ENCODE measurements at places on chromosomes 11 and 22.

DNA sequence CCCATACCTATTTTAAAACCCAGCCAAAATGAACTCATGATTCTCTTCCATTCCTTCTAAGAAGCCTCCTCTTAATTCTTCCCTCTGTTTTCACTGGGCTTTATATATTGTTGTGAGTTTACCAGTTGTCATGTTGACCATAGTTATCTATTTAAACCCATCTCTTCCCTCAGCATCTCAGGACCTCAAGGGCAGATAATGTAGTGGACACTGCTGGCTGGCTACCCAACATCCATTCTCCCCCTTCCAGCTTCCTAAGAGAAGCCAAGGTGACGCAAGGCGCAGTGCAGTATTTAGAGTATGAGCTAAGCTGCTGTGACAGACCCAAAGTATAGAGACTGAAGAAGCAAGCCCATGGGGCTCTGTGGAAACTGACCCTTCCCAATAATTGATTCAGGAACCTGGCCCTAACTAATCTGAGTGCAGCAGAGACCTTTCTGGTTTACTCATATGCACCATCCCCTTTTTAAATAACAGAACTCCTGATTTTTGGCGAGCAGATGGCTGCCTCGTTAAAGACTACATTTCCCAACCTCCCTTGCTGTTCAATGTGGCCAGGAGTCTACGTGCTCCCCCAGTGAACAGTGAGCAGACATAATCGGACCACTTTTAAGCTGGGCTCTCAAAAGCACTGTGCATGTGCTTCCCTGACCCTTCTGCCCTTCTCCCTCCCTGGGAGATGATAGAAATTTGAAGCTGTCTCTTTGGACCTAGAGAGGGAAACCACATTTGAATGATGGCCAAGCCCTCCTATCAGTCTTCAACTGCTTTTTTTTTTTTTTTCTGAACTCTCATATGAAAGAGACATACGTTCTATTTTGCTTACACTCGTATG is 28.1 kb upstream of the CREB3L1 start:
- no peak for DNase-seq

DNA sequence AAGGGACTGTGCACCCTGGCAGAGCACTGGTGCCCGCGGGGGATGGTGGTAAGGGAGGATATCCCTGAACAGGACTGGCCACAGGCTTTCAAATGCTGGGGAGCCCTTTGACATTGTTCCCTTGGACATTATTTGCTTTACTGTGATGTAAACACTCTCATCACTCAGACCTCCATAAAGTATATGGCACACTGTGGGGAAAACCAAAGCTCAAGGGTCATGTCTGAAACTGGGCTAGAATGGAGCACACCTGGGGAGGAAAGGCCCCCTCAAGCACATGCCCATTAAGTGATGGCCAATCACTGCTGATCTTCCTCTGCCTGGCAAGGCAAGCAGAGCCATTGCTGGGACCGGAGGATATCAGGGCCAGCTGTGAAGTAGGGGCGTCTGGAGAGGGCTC is 60.9 kb upstream of the TENM4 start:
- no peak for DNase-seq

GRCh38 chr11:77705195-77705875 is 67.7 kb upstream of the CLNS1A start:
- DNase-seq, result no peak

DNA sequence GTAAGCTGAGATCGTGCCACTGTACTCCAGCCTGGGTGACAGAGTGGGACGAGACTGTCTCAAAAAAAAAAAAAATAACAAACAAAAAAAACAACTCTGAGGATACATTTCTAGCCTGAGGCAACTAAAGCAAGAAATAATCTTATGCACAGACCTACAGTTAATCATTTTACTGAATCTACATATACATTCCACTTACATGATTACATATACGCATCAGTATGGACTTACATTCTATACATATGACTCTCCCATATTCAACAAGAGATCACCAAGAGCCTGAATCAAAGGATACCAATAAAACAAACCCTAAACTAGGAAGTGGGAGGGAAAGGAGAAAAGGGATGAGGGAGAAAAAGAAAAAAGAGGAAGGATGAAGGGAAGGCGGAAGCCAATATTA is 1.1 kb downstream of the ALG8 start:
- no peak for DNase-seq

GRCh38 chr11:12469451-12469850 is 92.1 kb downstream of the PARVA start:
- no peak for DNase-seq

DNA sequence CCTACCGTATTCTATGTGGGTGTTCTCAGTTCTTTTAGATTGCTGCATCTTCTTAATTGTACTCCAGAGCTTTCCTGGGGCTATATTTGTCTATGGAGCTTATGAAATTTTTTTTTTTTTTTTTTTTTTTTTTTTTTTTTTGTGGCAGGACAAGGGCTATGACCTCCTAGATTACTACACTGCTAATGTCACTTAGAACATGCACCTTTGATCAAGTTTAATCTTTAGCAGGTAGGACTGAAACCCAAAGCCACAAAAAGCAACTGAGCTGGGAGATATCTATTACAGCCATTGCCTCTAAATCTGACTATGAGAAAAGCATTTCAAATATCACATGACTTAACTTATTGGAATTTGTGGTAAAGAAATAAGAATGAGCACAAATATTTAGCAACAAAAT is 21.7 kb upstream of the ABTB2 start:
- no peak for DNase-seq

- DNase-seq, result no peak
These were observed 1.1 kb upstream of the FBXO7 start for GRCh38 chr22:32473388-32473952.

DNA sequence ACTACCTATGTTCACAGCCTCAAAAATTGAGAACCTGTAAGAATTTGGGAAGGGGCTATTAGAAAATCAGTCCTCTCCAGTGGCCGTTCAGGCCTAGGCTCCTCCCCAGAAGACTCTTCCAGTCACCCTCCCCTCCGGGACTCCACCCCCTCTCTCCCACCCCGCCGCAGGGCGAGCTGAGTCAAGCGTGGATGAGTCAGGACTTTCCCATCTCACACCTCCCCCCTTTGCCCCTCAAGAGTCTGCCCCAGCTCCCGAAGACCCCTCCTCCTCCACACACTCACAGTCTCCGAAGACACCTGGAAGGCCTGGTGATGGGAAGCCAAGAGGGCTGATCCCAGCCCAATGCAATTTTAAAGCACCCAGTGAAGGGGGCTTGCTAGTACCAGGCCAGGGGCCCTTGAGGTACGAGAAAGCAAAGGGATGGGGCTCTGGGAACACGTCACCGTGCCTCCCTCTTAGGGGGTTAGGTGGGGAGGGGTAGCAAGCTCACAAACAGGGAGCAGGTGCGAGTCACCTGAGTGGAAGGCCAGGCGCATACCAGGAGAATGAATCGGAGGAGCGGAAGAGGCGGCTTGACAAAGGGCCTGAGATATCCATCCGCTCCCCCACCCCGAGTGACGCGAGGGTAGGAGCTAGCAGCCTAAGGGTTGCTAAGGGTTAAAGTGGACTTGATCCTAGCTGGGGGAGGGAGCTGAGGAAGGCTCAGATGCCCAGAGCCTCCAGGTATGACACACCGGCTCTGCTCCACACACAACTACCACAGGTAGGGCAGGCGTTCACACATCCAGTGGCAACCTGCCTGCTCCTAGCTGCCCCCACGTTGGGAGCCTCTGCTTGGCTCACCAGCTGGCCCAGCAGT is 13.6 kb downstream of the BCL9L start:
- DNase-seq, result no peak

- no peak for DNase-seq
These were observed 34.0 kb upstream of the TRPC6 start for GRCh38 chr11:101617735-101618332.

DNA sequence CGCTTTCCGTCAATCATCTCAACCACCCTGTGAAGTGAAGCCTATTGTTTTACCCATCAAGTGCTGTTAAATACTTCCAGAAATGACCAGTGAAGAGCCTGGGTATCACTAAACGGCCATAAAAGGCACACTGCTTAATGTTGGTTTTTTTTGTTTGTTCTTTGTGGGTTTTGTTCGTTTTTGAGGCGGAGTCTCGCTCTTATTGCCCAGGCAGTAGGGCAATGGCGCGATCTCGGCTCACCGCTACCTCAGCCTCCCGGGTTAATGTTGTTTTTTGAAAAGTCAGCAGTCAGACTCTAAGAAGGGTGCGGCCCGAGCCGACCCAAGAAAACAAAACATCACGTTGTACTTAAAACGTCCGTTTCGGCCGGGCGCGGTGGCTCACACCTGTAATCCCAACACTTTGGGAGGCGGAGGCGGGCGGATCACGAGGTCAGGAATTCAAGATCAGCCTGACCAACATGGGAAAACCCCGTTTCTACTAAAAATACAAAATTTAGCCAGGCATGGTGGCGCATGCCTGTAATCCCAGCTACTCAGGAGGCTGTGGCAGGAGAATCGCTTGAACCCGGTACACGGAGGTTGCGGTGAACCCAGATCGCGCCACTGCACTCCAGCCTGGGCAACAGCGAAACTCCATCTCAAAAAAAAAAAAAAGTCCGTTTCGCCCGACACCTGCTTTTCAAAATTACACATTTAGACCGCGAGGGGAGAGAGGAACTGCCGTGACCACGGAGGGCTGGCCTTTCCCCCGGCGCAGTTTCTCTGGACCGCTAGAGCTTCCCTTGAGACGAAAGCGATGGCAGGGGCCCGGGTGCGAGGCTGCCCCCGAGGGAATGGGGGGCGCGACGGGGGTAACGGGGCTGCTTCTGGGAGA is 714 bp downstream of the CD59 start:
- no peak for DNase-seq

GRCh38 chr11:122979103-122979814 is 2.4 kb downstream of the BSX start:
- no peak for DNase-seq

DNA sequence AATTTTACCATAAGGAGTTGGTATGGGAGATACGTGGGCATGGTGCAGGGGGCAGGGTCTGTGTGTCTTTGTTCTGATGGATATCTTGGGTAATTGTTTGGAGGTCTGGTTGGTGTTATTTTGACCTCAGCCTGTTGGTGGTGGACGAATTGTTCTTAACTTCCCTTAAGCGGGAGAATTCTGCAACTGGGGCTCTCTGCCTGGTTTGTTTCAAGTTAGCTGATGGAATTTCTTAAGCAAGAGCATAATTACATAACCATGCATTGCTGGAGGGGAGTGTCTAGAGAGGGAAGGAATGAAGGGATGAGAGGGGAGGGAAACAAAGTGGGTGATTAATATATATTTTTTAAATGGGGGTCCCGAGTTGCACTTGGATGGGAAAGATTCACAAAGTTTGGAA is 908.5 kb upstream of the RAG2 start:
- DNase-seq, result no peak

DNA sequence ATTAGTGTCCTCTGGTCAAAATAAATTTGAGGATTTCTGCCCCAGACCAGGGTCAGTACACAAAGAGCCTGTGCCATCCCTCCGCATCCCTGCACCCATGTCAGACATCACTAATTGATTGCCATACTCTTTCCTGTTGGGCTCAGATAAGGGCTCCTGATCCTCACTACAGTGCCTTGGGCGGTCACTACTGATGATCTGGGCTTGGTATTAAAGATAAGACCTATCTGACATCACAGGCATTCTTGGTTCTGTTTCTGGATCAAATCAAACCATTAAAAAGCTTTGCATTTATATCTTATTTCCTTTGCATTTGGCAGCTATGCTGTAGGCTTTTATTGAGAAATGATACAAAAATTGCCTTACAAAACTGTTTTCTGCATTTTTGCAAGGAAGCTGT is 103.5 kb upstream of the TENM4 start:
- no peak for DNase-seq

GRCh38 chr11:115741376-115742107 is 237.3 kb upstream of the CADM1 start:
- no peak for DNase-seq

DNA sequence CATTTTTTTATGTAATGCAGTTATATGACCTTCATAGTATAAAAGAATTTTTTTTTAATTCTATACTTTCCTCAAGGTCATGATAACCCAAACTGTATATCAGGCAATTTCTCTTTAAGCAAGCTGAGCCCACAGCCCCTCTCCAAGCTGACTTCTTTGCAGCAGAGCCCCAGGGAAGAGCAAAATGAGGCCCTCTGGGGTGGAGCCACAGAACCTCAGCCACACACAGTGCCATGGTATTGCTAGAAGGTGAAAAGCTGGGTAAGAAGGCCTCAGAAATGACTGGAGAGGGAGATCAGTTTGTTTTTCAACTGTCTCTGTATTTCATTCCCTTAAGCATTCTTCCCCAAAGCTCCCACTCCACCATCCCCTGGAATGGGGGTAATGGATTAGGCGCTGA is 108.8 kb downstream of the PLEKHA7 start:
- DNase-seq, result no peak

DNA sequence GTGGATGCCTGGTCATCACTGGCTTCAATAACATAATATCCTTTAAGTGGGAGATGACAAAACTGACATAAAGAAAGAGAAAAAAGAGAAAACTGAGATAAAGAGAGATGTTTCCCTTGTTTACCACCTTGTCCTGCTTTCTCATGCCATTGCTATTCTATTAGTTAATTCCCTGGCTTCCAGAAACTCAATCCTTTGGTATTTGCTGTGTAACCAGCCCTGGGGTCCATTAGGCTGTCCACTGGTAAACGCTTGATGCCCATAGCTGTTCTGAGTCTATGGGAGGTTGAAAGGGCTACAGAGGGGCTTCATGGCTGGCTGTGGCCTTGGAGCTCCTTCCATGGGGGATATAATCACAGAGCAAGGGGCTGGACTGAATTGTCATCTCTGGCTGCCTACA is 243.4 kb upstream of the PLET1 start:
- DNase-seq, result no peak

DNA sequence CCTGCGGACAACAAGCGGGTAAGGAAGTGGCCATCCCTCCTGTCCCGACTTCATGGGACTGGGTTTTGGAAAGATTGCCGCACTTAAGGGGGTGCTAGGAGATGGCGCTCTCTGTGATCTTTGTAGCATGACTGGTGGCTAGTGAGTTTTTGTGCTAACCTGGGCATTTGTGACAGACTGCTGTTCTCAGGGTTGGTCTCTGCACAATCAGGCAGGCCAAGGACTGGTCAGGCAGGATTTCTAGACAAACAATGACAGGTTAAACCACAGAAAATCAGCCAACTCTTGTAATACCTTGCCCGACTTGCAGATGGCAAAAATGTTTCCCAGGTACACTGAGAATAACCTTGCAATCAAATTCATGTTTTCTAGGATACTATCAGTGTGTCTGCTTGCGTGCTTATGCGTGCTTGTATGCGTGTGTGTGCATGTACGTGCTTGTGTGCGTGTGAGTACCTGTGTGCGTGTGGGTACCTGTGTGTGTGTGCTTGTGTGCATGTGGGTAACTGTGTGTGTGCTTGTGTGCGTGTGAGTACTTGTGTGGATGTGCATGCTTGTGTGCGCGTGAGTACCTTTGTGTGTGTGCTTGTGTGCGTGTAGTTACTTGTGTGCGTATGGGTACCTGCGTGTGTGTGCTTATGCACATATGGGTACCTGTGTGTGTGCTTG is 25.6 kb upstream of the SORL1-AS1 start:
- peak; percentile 93 for DNase-seq

- no peak for DNase-seq
These were observed 1491.1 kb downstream of the TBC1D22A start for GRCh38 chr22:48253573-48253972.

Data from LNCaP clone FGC (cell line).